ENCODE measurements at places on chromosomes 2 and 18. TPM values are rescaled to one million over a fixed set of nuclear protein-coding genes. Genes with fewer than 3 reads are reported as not detected.

The ALPP gene
- not detected for total RNA-seq

GRCh38 chr2:151620761-151621160, 113.5 kb downstream of the NEB start:
- no peaks in the 10 kb centered on the region for H3K36me3 ChIP-seq
- no peaks in the 10 kb centered on the region for H3K27me3 ChIP-seq
- DNase-seq: no peak

- no peaks in the 10 kb centered on the region for H3K4me1 ChIP-seq
- DNase-seq: no peak
- H3K4me3 ChIP-seq: no peak overlapping the region
- no peaks in the 10 kb centered on the region for H3K27me3 ChIP-seq
Observed at GRCh38 chr2:187345338-187345737, 102.7 kb downstream of the CALCRL start.

GRCh38 chr2:181072486-181073235, 92.3 kb downstream of the UBE2E3 start:
- DNase-seq: no peak
- no peak overlapping the region for H3K27ac ChIP-seq
- H3K4me3 ChIP-seq: no peak overlapping the region
- no peaks in the 10 kb centered on the region for H3K36me3 ChIP-seq
- H3K4me1 ChIP-seq: no peaks in the 10 kb centered on the region

DNA sequence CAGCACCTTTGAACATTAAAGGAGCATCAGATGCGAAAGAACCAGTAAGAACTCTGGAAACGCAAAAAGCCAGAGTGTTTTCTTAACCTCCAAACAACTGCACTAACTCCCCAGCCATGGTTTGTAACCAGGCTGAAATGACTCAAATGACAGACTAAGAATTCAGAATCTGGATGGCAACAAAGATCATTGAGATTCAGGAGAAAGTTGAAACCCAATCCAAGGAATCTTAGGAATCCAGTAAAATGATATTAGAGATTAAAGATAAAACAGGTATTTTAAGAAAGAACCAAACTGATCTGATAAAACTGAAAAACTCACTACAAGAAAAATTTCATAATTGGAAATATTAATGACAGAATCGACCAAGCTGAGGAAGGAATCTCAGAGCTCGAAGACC, 116.7 kb downstream of the PTRHD1 start:
- H3K27me3 ChIP-seq: no peaks in the 10 kb centered on the region
- H3K27ac ChIP-seq: no peak overlapping the region
- no peak for DNase-seq
- H3K4me3 ChIP-seq: no peak overlapping the region
- H3K4me1 ChIP-seq: no peaks in the 10 kb centered on the region

- H3K4me1 ChIP-seq: no peaks in the 10 kb centered on the region
- no peaks in the 10 kb centered on the region for H3K36me3 ChIP-seq
- no peak overlapping the region for H3K27ac ChIP-seq
- H3K4me3 ChIP-seq: no peak overlapping the region
- no peak for DNase-seq
- H3K27me3 ChIP-seq: no peaks in the 10 kb centered on the region
Observed at GRCh38 chr2:133760376-133760775, 192.1 kb upstream of the NCKAP5 start.

DNA sequence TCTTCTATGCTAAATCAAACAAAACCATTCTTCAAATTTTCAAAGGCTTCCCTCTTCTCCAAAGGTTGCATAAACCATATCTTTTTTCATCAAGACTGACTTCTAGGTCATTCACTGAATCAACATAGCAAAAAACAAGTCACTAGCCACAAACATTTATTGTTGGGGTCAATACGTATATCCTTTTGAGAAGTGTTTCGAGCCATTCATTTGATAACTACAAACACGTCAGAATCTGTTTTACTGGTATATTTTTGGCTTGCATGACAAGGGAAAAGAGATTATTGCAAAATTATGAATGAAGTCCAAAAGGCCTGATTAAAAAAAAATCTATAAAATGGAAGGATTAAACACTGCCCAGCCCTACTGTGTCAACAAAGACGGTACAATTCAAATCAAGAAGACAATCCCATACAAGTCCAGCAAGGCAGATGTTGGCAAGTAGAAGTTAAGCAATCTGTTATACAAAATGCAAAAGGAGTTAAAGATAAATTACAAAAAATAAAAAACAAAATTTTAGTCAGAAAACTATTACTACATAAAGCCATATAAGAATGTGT, 222.4 kb downstream of the SRBD1 start:
- H3K4me3 ChIP-seq: no peak overlapping the region
- H3K27me3 ChIP-seq: no peaks in the 10 kb centered on the region
- H3K4me1 ChIP-seq: no peaks in the 10 kb centered on the region
- DNase-seq: no peak
- no peak overlapping the region for H3K27ac ChIP-seq

DNA sequence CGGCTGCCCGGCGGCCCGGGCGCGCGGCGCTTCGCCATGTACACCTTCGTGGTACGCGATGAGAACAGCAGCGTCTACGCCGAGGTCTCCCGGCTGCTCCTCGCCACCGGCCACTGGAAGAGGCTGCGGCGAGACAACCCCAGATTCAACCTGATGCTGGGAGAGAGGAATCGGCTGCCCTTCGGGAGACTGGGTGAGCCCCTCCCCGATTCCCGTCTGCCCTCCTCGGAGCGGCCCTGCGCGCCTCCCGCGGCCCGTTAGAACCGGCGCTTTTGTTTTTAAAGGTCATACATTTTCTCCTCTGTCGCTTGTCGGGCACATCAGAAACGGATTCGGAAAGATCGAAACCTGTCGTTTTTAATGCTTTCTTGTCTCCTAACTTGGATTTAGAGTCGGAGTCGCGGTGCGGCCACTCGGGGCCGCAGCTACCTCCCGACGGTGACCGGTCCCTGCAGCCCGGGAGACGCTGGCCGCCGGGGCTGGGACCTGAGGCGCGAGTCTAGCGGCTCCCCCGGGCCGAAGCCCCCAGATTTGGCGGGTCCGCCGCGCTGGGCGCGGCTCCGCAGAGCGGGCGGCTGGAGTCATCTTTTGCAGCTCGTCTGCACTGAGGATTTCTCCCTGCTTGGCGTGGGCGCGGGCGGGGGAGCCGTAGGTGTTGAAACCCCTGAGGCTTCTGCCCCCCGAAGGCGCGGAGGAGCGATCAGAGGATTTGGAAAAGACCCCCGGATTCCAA, 519 bp downstream of the TTL start:
- H3K4me1 ChIP-seq: no peaks in the 10 kb centered on the region
- H3K27me3 ChIP-seq: no peaks in the 10 kb centered on the region
- H3K36me3 ChIP-seq: no peaks in the 10 kb centered on the region

GRCh38 chr2:126307740-126308139, 348.2 kb upstream of the GYPC start:
- no peak for DNase-seq
- H3K4me1 ChIP-seq: no peaks in the 10 kb centered on the region

- no peak overlapping the region for H3K4me3 ChIP-seq
- peaks cover 21% of the 10 kb centered on the region for H3K4me1 ChIP-seq
- H3K27ac ChIP-seq: peak overlapping the region; percentile 93
- no peaks in the 10 kb centered on the region for H3K36me3 ChIP-seq
- no peaks in the 10 kb centered on the region for H3K27me3 ChIP-seq
- DNase-seq: no peak
Observed at GRCh38 chr2:45676088-45676487, 24.6 kb downstream of the PRKCE start.

The PRKRA gene
- total RNA-seq: 69.1 TPM

The NYAP2 gene
- total RNA-seq: 0.15 TPM

The TTC27 gene
- 29.6 TPM for total RNA-seq

DNA sequence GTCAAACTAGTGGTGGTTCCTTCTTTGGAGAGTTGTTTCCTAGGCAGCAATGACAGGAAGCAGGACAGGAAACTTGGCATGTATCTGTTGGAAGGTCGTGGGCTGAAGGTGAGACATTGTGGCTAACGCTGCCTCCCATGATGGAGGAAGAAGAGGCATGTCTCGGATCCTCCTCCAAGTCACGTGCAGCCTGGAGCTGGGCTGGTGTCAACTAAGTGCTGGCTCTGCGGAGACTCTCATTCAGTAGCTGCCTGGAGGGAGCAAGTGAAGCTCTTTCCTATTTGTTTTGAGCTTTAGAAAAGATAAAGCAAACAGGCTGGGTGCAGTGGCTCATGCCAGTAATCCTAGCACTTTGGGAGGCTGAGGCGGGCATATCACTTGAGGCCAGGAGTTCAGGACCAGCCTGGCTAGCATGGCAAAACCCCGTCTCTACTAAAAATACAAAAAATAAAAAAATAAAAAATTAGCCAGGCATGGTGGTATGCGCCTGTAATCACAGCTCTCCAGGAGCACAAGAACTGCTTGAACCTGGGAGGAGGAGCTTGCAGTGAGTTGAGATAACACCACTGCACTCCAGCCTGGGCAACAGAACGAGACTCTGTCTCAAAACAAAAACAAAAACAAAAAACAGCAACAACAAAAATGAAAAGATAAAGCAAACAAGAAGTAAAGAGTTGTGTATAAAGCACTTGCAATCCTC, 28.2 kb upstream of the INO80C start:
- H3K27me3 ChIP-seq: no peaks in the 10 kb centered on the region
- no peaks in the 10 kb centered on the region for H3K36me3 ChIP-seq
- peak overlapping the region; percentile 19 for H3K27ac ChIP-seq
- no peak for DNase-seq
- H3K4me3 ChIP-seq: peak overlapping the region; percentile 21

DNA sequence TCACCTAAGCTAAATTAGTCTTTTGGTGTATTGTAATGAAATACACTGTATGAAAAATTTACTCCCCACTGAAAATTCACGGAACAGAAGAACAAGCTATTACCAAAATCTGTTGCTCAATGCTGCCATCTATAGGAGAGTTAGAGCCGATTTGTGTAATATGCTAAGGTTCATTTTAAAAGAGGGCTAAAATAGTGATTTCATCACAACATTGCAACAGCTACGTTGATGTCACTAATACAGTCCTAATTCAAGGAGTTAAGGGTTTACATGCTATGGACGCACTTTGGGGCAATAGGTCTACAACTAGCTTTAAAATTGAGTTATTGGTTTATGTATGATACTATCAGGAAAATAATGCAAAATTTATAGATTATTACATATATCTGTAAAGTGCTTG, 3.0 kb upstream of the IRS1 start:
- H3K27me3 ChIP-seq: no peaks in the 10 kb centered on the region
- no peaks in the 10 kb centered on the region for H3K36me3 ChIP-seq
- no peak overlapping the region for H3K27ac ChIP-seq

The RAB12 gene
- total RNA-seq: 64.0 TPM

GRCh38 chr2:157447741-157448140, 3.9 kb upstream of the CYTIP start:
- H3K27me3 ChIP-seq: no peaks in the 10 kb centered on the region
- H3K4me1 ChIP-seq: no peaks in the 10 kb centered on the region
- H3K36me3 ChIP-seq: no peaks in the 10 kb centered on the region
- no peak for DNase-seq
- no peak overlapping the region for H3K4me3 ChIP-seq
- H3K27ac ChIP-seq: no peak overlapping the region

DNA sequence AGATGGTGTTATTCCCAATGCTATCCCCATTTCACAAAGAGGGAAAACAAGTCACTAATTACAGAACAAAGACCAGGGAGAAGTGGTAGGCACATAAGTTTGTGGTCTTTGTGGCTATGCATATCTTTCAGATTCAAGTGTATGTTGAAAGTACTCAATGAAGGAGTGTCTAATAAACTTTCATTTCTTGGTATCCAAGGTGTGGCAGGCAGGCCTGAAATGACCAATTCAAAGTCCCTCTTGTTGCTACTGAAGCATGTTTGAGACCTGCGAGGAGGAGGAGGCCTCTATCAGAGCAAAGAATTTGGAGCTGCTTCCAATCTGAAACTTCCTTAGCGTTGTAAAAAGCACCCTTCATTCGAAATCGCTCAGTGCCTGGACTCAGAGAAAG, 60.9 kb upstream of the KLF7 start:
- H3K36me3 ChIP-seq: no peaks in the 10 kb centered on the region
- no peaks in the 10 kb centered on the region for H3K4me1 ChIP-seq
- H3K27me3 ChIP-seq: no peaks in the 10 kb centered on the region
- H3K4me3 ChIP-seq: no peak overlapping the region

DNA sequence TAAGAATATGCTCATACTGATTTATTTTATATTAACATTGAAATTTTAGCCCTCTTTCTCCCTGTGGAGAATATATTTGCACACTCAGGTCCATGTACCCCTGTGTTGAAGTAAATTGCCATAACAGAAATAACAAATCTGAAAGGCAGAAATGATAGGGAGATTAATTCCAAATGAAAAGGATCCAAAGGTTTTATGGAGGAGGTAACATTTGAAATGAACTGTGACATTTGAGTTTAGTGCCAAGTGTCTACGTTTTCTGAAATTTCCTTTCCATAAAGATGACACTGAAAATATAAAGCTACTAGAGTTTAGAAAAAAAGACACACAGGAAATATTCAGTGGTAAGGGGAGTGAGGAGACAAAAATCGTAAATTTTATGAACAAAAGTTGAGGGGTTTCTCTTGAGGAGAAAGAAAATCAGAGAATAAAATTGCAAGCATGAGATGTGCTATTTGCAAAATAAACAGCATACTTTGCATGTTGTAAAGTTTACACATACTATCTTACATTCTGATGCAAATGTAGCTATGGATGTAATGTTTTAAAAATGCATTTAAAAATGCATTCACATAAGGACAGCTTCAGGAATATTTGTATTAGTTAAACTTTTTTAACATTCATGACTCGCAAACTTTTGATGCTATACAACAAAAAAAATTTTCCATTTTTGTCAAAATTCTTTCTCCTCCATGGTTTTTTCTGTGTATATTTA, 69.5 kb downstream of the BAZ2B start:
- no peak overlapping the region for H3K27ac ChIP-seq
- H3K4me3 ChIP-seq: no peak overlapping the region
- H3K36me3 ChIP-seq: no peaks in the 10 kb centered on the region
- no peak for DNase-seq
- no peaks in the 10 kb centered on the region for H3K4me1 ChIP-seq
- no peaks in the 10 kb centered on the region for H3K27me3 ChIP-seq

- no peaks in the 10 kb centered on the region for H3K27me3 ChIP-seq
- no peak for DNase-seq
- no peaks in the 10 kb centered on the region for H3K4me1 ChIP-seq
- no peaks in the 10 kb centered on the region for H3K36me3 ChIP-seq
- no peak overlapping the region for H3K4me3 ChIP-seq
Observed at GRCh38 chr2:166487171-166487570, 6.9 kb downstream of the SCN7A start.

DNA sequence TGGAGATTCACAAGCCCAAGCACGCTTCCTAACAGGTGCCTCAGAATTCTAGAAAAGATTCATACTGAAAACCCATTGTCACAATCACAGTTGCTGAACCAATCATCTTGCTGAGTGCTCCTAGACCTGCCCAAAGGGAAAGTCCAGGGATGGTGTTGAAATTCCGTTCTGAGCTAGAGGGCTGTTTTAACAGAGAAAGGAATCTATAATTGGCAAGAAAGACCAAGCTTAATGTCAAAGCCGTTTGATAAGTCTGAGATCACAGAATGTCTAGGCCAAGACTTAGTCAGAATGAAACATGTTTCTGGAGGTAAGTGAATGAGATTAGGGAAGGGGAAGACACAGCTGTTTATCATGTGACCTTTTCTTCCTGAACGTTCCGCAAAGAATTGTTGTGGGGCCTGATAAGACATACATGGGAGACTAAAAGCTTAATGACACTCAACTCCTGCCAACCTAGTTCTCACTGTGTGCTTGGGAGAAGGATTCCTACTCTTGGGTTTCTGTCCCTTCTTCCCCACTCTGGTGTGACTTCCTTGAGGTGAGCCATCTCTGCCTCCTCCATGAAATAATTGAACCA, 27.5 kb downstream of the PMAIP1 start:
- no peak for DNase-seq
- H3K36me3 ChIP-seq: no peaks in the 10 kb centered on the region
- no peaks in the 10 kb centered on the region for H3K4me1 ChIP-seq

The ICOS gene
- total RNA-seq: 0.33 TPM

Measured in breast epithelium (tissue), 4 donors.